ENCODE measurements at places on chromosomes 2 and 18. TPM values are rescaled to one million over a fixed set of nuclear protein-coding genes. Genes with fewer than 3 reads are reported as not detected.

The RAX gene
- not detected for total RNA-seq

- DNase-seq: no peak
- H3K4me3 ChIP-seq: no peak overlapping the region
Observed at GRCh38 chr2:29393676-29394075, 278.5 kb downstream of the CLIP4 start.

- H3K36me3 ChIP-seq: peaks cover 99% of the 10 kb centered on the region
- DNase-seq: no peak
- no peak overlapping the region for H3K27ac ChIP-seq
- no peaks in the 10 kb centered on the region for H3K27me3 ChIP-seq
- no peak overlapping the region for H3K4me3 ChIP-seq
- H3K4me1 ChIP-seq: no peaks in the 10 kb centered on the region
Observed at GRCh38 chr2:241091201-241091600, 10.9 kb downstream of the MTERF4 start.

DNA sequence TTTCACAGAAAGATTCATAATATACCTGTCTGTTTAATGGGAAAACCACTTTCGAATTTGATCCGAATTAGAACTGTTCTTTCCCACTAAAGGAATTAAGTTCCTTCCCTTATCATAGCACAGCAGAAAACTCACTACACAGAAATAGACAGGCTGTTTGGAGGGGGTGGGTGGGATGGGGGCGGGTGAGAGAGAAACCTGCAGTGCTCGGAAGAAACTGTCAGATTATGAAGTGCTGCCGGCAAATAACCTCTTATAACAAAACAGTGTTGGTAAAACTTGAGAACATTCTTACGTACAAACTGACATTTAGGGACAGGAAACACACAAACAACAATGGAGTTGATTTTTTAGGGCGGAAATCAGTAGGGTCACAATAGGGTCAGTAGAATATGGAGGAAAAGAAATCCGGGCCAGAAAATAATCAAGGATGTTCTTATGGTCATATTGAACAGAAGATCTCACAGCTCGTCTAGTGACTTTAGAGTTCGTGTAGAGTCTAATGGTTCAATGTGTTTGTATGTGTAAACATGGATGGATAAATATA is 756.0 kb upstream of the LRATD1 start:
- no peak for DNase-seq
- no peaks in the 10 kb centered on the region for H3K4me1 ChIP-seq
- H3K4me3 ChIP-seq: no peak overlapping the region
- no peaks in the 10 kb centered on the region for H3K27me3 ChIP-seq

The SCN7A gene
- 216 TPM for total RNA-seq

DNA sequence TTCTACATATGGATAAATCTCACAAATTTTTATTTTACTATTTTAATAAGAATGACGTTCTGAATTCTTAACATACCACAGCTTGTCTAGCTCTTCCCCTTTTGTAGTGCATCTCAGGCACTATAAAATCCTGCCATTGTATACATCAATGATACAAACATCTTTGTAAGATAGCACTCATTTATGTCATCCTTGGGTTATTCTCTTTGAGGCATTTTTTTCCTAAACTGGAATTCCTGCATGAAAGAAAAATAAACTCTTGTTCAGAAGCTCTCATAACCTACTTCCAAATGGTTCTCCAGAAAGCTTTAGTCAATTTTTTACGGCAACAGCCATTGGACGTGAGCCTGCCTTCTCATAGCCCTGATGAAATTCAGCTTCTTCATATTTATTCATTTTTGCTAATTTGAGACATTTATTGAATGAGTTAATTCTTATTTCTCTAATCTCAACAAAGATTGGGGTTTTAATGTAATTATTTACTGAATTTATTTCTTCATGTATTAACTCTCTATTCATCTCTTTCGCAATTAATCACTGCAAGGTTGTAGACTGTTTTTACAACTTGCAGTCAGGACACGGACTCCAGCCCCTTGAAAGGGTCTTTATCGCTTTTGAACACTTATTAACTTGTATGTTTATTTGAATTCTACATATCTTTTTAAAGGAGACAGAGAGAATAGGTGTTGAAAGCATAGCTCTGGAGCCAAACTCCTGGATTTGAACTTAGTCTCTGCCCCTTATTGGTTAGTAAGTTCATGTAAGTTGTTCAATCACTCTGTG is 57.6 kb upstream of the PARD3B start:
- H3K4me3 ChIP-seq: no peak overlapping the region
- no peak for DNase-seq
- H3K4me1 ChIP-seq: no peaks in the 10 kb centered on the region
- H3K27ac ChIP-seq: no peak overlapping the region

The DSG1 gene
- total RNA-seq: not detected

- no peaks in the 10 kb centered on the region for H3K36me3 ChIP-seq
- no peak overlapping the region for H3K4me3 ChIP-seq
- DNase-seq: no peak
Observed at GRCh38 chr2:145256551-145256950, 736.6 kb upstream of the ZEB2 start.

- H3K27ac ChIP-seq: no peak overlapping the region
- no peaks in the 10 kb centered on the region for H3K36me3 ChIP-seq
- no peak overlapping the region for H3K4me3 ChIP-seq
- DNase-seq: no peak
- no peaks in the 10 kb centered on the region for H3K4me1 ChIP-seq
Observed at GRCh38 chr2:101931402-101931801, 60.4 kb upstream of the IL1R2 start.

The CHRNG gene
- total RNA-seq: not detected

GRCh38 chr2:100957996-100958653 is 44.0 kb upstream of the RPL31 start:
- no peaks in the 10 kb centered on the region for H3K27me3 ChIP-seq
- peak overlapping the region; percentile 49 for H3K27ac ChIP-seq
- peak; percentile 71 for DNase-seq
- no peaks in the 10 kb centered on the region for H3K36me3 ChIP-seq
- H3K4me3 ChIP-seq: no peak overlapping the region

DNA sequence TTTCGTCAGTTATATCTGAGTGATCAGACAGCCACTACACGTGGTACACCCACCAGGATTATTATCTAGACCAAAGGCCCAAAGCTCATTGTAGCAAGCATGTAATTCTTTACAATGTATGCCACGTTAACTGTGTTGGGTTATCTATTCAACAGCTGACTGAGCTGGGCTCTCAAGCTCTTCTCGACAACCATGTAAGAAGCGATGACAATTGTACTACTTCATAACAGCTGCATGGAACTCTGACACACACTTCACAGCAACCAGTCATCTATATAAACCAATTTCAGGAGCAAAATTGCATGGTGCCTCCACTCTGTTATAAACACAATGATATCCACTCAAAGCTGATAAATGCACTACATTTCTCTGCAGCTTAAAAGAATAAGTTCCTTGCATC is 701.8 kb downstream of the NR4A2 start:
- no peak overlapping the region for H3K27ac ChIP-seq
- H3K4me3 ChIP-seq: no peak overlapping the region
- no peaks in the 10 kb centered on the region for H3K27me3 ChIP-seq
- no peaks in the 10 kb centered on the region for H3K4me1 ChIP-seq
- DNase-seq: no peak

DNA sequence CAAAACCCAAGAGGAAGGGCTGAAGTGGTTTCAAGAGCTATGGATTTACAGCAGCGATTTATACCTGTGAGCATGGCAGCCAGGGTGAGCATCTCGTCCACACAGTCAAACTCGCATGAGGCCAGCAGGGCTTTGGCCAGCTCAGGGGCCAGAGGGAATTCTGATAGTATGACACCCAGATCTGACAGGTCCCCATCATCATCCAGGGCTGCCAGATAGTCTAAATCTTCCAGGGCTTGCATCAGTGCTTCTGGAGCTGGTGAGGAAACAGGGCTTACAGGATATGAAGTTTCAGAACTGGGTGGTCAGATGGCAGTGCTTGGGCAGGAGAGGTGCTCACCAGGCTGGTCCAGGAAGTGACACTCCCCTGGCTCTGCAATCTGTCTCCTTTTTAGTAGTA is 3.5 kb downstream of the DQX1 start:
- no peak overlapping the region for H3K27ac ChIP-seq
- peaks cover 14% of the 10 kb centered on the region for H3K36me3 ChIP-seq
- DNase-seq: no peak
- no peak overlapping the region for H3K4me3 ChIP-seq

- DNase-seq: peak; percentile 93
- H3K4me3 ChIP-seq: peak overlapping the region; percentile 82
- H3K4me1 ChIP-seq: peaks cover 12% of the 10 kb centered on the region
- no peaks in the 10 kb centered on the region for H3K36me3 ChIP-seq
- no peaks in the 10 kb centered on the region for H3K27me3 ChIP-seq
Observed at GRCh38 chr18:812376-813171, 532 bp upstream of the YES1 start.

- no peaks in the 10 kb centered on the region for H3K36me3 ChIP-seq
- no peak overlapping the region for H3K27ac ChIP-seq
- H3K27me3 ChIP-seq: no peaks in the 10 kb centered on the region
- no peak overlapping the region for H3K4me3 ChIP-seq
- no peak for DNase-seq
Observed at GRCh38 chr2:189530965-189531637, 49.5 kb downstream of the SLC40A1 start.

- no peak overlapping the region for H3K27ac ChIP-seq
- no peak overlapping the region for H3K4me3 ChIP-seq
- no peak for DNase-seq
- no peaks in the 10 kb centered on the region for H3K36me3 ChIP-seq
- no peaks in the 10 kb centered on the region for H3K4me1 ChIP-seq
- H3K27me3 ChIP-seq: no peaks in the 10 kb centered on the region
Observed at GRCh38 chr2:172777431-172777830, 41.8 kb downstream of the RAPGEF4 start.

The ASXL2 gene
- 14.1 TPM for total RNA-seq

The DYNAP gene
- not detected for total RNA-seq

The COL4A4 gene
- total RNA-seq: 1.2 TPM

GRCh38 chr2:217410681-217410960 is 550.8 kb upstream of the TNP1 start:
- H3K27me3 ChIP-seq: no peaks in the 10 kb centered on the region
- DNase-seq: no peak
- H3K4me1 ChIP-seq: peaks cover 54% of the 10 kb centered on the region
- H3K36me3 ChIP-seq: no peaks in the 10 kb centered on the region
